ENCODE measurements at places on chromosomes 3 and 15.

GRCh38 chr15:53512029-53512428, 247.4 kb downstream of the WDR72 start:
- no peak for DNase-seq

GRCh38 chr3:86029590-86029989, 961.4 kb downstream of the VGLL3 start:
- DNase-seq, result no peak

GRCh38 chr3:11624161-11624560, 19.6 kb downstream of the VGLL4 start:
- DNase-seq, result peak; percentile 81

GRCh38 chr3:178233371-178234071, 302.7 kb upstream of the KCNMB2 start:
- no peak for DNase-seq
